ENCODE measurements at places on chromosomes 2 and 18.

GRCh38 chr2:71474116-71474743 lies 20.9 kb downstream of the DYSF start:
- no peak for DNase-seq

- DNase-seq: no peak
These were observed 73.1 kb downstream of the RDH14 start for GRCh38 chr2:18487106-18487913.

DNA sequence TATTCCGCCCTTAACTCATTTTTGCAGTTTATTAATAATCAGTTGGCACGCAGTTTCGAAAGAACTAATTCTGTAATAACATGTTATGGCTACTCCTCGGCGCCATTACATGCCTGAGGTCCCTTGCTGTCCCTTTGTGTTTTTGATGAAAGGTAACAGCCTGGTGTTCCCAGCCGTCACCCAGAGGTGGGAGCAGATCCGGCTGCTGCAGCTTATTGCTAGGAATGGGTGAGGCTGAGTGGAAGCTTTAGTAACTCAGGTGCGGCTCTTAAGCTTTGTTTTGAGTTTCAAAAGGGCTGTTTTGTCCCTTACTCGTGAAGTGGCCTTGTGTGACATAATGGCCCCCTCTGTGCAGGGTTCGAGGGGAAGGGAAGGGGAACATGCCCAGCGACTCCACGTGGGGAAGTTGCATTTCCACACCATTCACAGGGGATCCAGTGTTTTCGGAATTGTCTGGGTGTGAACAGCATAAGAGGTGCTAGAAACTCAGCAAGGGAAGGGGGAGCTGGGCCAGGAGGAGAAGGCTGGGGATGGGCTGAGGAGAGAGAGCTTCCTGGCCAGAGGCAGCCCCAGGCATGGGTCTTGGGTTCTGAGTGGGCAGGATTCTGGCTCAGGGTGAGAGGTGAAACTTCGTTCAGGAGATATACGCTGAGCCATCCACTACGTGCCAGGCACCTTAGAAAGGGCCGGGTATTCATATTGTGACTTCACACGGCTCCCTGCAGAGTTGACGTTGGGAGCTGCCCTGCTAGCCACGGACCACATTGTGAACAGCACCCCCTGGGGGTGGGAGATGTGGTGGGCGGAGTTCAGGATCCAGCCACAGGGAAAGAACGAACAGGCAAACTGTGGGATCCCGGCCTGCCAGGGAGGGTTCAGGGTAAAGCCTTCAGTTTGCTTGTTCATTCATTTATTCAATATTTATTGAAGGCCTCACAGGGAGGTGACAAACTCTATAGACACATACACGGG lies 84.4 kb downstream of the TGOLN2 start:
- no peak for DNase-seq

GRCh38 chr2:172996387-172996961 lies 79.2 kb upstream of the MAP3K20 start:
- DNase-seq: no peak

DNA sequence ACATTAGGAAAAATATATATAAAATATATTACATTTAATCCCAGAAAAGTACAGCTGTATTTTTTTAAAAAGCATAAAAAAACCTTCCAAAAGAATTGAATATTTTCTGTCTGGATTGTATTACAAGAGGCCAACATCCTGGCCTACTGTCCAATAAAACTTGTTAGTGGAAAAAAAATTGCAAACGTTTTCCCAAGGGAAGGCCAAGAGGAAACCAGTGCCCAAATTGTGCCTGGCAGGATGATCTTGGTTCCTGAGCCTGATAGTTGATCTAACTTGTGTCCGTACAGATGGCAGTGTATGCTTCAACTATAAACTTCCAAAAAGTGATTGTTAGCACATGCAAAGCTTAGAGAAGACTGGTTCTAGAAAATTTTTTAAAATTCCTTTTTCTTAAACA lies 90.6 kb upstream of the LPIN2 start:
- DNase-seq: no peak

Measured in stimulated activated CD8-positive, alpha-beta memory T cell treated with anti-CD3 and anti-CD28 coated beads, Interleukin-4, amount 100 ng/mL, for 24 hours (primary cell).